ENCODE measurements at places on chromosomes 6 and 20. TPM values are rescaled to one million over a fixed set of nuclear protein-coding genes. Genes with fewer than 3 reads are reported as not detected.

- DNase-seq, result no peak
Measured at GRCh38 chr6:15551798-15552197, 111.0 kb downstream of the DTNBP1 start.

DNA sequence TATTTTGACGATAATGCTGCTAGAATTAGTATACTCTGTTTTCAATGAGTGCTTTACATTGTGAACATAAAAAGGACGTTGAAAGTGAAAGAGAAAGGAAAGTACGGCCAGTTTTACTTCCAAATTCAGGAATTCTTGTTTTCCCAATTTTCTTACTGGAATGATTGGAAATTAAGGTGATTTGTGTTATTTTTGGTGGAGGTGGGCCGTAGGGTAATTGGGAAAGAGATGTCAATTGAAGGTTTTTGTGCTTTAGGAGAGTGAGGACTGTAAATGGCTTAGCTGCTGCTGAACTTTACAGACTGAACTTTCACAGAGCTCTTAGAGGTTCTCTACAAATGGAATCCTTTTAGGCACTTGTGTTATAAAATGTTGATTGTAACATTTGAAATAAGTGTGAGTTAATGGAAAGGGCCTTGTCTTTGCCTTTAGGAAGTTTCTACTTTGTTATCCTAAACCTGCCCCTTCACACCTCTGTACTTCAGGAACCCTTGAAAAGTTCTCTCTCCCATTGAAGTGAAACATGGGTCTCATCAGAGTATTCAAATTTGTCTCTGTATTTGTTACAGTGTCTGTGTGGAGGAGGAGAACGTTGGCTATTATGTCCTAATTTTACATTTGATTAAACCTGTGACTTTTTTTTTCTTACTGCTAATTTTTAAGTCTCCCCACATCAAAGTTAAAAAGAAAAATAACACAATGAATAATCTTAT, 256.4 kb downstream of the ARID1B start:
- DNase-seq, result no peak

GRCh38 chr6:94721459-94721858, 855.9 kb upstream of the MANEA start:
- no peak for DNase-seq

- no peak for DNase-seq
Measured at GRCh38 chr6:47057830-47058540, 15.9 kb upstream of the ADGRF1 start.

GRCh38 chr6:170162775-170163404, 128.0 kb downstream of the DLL1 start:
- DNase-seq, result no peak

Gene NR2E1
- total RNA-seq, result not detected

Gene PKHD1
- total RNA-seq, result not detected

- no peak for DNase-seq
Measured at GRCh38 chr6:72553531-72554511, 68.0 kb upstream of the KCNQ5 start.

DNA sequence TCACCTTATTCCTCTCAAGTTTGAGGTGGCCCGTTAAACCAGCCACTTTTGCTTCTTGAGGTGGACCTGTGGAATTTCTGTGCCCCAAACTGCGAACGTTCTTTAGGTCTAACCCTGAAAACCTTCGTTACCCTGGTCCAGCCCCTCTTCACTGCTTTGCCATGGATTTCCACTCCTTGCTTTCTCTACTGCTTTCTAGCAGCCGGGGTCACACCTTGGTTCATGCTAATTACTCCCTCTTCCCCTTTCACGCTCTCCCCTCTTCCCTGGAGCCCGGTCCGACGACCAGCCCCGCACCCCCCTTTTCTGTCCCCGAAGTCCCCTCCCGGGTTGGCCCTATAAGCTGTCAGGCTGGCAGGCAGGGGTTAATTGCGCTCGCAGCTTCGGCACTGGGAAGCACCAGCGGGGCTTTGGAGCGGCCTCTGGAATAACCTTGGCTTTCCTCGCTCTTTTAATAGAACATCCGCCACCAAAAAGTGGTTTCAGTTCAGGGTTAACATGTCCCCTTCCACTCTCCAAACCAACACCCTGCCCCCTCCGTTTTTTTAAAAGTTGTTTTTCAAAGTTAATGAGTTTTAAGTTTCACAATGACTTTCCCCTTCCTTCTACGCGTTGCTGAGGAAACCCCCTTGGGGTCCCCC, 1.4 kb upstream of the HIVEP1 start:
- DNase-seq, result peak; percentile 76

Gene PARD6B
- 5.2 TPM for total RNA-seq

DNA sequence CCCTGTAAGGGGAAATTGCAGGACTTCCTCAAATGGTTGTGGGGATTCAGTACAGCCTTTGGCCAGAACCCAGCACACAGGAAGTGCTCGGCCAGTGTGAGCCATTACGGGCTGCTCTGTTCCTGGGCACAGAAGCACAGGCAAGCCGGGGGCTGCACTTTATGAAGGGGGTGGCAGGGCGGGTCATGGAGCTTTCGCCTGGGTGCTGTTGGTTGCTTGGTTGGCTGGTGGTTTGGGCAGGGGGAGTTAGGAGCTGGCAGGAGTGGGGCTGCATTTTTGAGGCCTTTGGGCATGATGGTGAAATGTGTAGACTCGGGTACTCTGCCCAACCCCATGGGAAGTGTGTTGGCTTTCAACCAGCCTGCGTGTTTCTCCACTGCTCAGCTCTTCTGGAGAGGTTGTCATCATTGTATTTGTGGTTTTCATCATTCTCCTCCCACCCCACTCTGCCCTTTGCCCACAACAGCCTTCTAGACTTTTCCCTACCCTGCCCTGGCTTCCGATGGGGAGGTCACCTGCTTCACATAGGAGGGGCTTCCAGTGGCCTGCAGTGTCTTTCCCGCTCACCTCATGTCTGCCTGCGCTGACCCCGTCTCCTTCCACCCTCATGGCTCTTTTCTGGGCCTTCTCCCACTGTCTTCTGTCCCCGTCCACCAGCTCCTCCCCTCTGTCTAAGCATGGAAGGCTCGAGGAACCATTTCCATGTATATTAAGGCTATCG, 16.1 kb upstream of the RBM38 start:
- peak; percentile 75 for DNase-seq

DNA sequence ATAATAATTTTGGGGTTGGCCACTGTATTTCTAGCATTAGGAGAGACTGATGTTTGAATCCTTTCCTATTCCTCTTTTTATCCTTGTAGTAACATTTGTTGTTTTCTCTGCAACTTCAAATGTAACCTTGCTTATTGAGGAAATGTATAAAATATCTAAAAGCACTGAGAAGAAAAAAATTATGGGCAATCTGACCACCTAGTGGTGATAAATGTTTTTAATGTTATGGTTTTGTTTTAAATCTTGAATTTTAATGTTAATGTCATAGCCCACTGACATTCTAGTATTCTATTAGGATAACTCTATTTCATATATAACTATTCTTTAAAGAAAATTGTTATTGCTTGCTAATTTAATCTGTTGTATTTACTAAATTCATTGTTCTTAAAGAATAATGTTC, 134.4 kb downstream of the FARS2 start:
- DNase-seq, result no peak

- peak; percentile 61 for DNase-seq
Measured at GRCh38 chr20:22763257-22763906, 179.0 kb upstream of the FOXA2 start.

DNA sequence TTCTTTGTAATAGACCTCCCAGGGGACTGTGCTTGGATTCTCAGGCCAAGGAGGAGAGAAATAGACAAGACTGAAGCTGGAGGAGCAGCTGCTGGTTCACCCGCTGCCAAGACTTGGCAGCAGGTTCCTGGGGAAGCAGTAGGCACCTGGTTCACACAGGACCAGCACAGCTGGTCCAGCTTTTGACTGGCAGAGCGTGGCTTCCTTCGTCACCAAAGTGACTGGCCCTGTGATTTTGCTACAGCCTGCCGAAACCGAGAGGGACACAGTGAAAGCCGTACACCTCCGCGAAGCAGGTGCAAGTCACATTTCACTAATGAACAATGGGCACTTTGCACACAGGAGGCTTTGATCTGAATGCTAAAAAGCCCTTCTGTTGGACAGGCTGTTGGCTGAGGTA, 199.0 kb downstream of the RNF144B start:
- no peak for DNase-seq

DNA sequence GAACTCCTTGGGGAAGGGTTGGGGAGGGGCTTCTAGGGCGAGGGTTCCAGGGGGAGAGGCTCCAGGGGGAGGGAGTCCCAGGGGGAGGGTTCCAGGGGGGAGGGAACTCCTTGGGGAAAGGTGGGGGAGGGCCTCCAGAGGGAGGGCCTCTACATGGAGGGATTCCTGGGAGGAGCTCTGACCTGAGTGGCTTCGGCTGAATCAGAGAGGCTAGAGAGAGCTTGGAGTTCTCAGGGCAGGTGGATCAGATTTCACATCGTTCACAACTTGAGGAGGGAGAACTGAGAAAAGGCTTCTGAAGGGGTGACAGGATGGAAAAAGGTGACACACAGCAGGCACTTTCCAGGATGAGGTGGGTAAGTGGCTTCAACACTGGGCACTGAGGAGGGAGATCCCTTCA, 49.1 kb downstream of the DAAM2 start:
- no peak for DNase-seq

- peak; percentile 19 for DNase-seq
Measured at GRCh38 chr6:27091661-27092315, 155.7 kb upstream of the PRSS16 start.

Gene ANKEF1
- 2.9 TPM for total RNA-seq

DNA sequence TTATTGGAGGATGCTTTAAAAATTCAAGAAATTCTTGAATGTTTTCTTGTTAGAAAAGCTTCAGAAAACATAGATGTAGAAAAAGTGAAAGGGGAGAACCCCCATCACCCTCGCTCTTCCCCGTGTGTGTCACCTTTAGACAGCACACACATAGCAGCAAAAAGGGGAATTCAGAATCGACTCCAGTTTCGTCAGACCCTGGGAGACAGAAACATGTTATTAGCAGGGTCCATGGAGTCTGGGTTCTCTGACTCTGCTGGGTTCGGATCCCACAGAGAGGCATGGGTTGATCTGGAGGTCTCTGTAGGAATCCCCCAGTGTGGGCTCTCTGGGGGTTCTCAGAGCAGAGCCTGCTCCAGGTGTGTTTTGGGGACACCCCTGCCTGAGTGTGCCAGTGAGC, 43.7 kb downstream of the ARHGAP40 start:
- no peak for DNase-seq

GRCh38 chr6:107832151-107833056, 8.3 kb upstream of the SCML4 start:
- no peak for DNase-seq

DNA sequence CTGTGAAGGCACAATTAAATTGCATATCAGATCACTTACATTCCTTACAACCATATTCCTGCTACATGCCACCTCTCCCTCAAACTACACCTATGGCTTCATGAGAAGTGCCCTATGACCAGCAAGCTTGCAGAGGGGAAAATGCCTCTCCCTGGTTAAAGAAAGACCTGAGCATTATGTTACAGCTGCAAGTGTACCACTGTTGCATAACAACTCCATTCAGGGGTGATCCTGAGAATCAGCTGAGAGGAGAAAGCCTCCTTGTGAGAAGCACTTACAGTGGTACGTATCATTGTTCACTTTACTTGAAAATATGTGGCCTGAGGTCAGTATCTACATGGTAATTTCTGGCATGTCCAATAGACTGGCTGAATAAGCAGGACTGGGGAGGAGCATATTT, 20.0 kb downstream of the PDSS2 start:
- no peak for DNase-seq

Gene CTCFL
- not detected for total RNA-seq

Gene TSHZ2
- 5.9 TPM for total RNA-seq

- no peak for DNase-seq
Measured at GRCh38 chr6:167293088-167293589, 2.0 kb downstream of the UNC93A start.

- no peak for DNase-seq
Measured at GRCh38 chr6:130134582-130134981, 88.2 kb downstream of the SAMD3 start.

Gene C20orf144
- total RNA-seq, result not detected

- no peak for DNase-seq
Measured at GRCh38 chr6:51778666-51779065, 308.7 kb downstream of the PKHD1 start.

DNA sequence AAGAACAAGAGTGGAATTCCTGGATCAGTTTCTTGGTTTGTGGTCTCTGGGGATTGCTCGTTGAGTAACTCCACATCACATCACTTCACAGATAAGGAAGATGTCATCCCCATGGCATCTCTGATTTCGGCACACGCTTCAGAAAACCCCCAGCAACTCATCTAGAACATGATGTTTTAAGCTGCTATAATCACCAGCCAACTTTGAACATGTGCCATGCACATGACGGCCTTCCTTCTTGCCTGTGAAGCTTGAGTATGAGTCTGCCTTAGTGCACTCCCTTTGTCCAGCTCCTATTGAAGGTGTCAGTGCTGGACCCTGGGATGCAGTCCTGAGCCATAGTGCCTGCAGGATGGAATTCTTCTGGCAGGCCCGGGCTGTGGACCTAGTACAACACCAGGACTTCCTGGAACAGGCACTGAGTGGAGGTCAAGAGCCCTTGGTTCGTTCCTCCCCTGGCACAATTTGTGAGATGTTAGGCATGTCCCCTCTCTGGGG, 231.5 kb upstream of the SUPT3H start:
- no peak for DNase-seq

DNA sequence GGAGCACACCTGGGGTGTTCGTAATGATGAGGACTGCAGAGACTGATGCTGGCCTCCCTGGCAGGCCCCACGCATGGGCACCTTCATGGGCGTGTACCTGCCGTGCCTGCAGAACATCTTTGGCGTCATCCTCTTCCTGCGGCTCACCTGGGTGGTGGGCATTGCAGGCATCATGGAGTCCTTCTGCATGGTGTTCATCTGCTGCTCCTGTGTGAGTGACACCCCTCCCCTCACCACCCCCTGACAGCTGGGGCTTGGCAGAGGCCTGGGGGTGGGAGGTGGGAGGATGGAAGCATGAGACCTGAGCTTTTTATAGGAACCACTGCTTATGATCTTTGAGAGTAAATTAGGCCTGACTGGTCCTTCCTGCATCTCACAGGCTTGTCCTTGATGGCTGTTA, 6.7 kb downstream of the SLC12A5 start:
- DNase-seq, result no peak

GRCh38 chr20:3916364-3916763, 27.2 kb downstream of the PANK2 start:
- no peak for DNase-seq

Gene CD93
- total RNA-seq, result 25.6 TPM

- no peak for DNase-seq
Measured at GRCh38 chr6:22025468-22026163, 271.2 kb downstream of the PRL start.

DNA sequence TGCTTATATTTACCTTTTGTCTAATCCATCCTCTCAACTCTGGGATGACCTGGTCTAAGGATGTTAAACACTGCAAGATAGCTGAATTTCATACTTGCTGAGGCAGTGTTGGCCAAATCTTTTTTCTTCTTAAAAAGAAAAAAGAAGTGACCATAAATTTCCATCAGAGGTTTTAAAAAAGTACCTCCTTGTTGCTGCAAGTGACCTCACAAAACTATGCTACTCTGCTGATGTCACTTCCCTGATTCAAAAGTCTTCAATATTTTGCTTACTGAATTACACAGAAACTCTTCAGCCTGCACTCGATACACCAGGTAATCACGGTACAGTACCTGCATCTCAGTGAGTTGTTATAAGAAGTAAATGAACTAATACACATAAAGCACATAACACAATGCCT, 107.2 kb upstream of the PRDM1 start:
- DNase-seq, result no peak

Gene F13A1
- 140 TPM for total RNA-seq

- no peak for DNase-seq
Measured at GRCh38 chr6:48086187-48086586, 24.8 kb downstream of the PTCHD4 start.

Gene ZFP64
- 6.0 TPM for total RNA-seq

Gene DLK2
- 0.49 TPM for total RNA-seq

- no peak for DNase-seq
Measured at GRCh38 chr6:53032849-53033248, 32.4 kb upstream of the FBXO9 start.
